ENCODE measurements at places on chromosomes 4 and X.

DNA sequence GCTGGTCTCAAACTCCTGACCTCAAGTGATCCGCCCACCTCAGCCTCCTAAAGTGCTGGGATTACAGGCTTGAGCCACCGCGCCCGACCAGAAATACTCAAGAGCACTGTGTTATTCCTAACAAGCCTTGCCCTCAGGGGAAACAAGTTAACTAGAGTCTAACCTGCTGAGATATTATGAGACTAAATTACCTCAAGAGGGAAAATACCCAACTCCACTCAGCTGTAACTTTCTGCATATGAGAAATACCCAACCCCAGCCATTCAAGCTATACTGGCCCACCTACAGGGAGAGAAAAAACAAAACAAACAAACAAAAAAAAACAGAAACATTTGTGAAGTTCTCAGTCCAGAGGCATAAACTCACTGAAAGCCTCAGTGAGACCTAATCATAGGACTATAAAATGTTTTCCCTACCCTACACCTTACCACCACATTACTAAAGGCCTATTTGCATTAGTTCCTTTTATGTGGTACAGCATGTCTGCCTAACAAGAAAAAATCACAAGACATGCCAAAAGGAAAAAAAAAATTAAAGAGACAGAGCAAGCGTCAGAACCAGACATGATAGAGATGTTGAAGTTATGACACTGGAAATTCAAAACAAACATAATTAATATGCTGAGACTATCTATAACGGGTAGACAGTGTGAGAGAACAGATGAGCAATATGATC is 876.0 kb downstream of the FSTL5 start:
- DNase-seq = no peak

- no peak for DNase-seq
Observed at GRCh38 chr4:128768373-128768996, 41.0 kb upstream of the JADE1 start.

DNA sequence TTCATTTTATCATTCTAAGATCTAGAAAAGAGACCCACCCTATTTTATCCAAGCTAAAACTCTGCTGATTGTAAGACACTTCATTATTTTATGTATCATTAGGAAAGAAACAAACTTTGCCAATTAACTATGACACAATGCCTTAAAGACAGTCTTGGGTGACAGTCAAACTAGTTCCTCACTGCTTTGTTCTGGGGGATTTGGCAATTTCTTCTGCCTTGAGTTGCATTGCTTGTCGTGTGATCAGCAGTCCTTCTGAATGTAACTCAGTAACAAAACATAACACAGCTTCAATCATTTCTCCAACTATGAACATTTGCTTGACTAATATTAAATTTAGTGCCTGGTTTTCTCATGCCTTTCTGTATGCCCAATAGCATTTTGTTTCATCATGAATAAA is 577.9 kb upstream of the DIPK2B start:
- no peak for DNase-seq

GRCh38 chr4:1154523-1155182 is 17.7 kb downstream of the SPON2 start:
- DNase-seq = no peak

DNA sequence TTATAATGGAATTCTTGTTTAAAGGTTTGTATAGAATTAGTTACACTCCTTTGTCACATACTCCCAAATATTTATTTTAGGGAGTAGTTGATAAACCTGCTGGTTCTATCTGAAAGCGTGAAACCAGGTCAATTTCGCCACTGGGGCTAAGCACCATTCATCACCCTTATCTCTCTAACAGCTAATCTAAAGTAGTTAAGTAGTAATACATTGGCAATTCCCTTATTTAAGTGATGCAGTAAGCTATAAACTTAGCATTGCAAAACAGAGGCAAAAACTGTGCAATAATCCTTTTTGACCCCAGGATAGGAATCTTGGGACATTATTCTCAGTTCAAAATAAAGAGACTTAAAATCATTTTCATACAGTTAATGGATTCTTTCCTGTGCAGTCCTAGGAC is 33.7 kb upstream of the PTPN13 start:
- no peak for DNase-seq

DNA sequence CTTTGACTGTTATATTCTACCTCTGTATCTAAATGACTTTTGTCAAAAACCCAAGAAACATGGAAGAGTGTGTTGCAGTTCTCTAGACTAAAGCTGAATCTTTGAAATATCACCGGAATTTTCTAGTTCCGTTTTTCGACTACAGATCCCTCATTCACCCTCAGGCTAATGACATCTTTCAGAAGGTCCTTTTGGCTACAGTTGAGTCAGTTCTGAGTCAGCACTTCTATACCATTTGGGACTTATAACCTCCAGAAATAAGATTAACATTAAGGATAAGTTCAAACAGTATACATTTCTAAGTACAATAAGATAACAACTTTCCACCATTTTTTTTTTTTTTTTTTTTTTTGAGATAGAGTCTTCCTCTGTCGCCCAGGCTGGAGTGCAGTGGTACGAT is 331.0 kb upstream of the CPXCR1 start:
- DNase-seq = no peak

- DNase-seq = no peak
Observed at GRCh38 chr4:184489771-184490170, 15.4 kb upstream of the IRF2 start.

GRCh38 chr4:150211799-150212445 is 133.7 kb downstream of the DCLK2 start:
- DNase-seq = no peak

- no peak for DNase-seq
Observed at GRCh38 chrX:106987488-106987887, 12.5 kb downstream of the MORC4 start.

DNA sequence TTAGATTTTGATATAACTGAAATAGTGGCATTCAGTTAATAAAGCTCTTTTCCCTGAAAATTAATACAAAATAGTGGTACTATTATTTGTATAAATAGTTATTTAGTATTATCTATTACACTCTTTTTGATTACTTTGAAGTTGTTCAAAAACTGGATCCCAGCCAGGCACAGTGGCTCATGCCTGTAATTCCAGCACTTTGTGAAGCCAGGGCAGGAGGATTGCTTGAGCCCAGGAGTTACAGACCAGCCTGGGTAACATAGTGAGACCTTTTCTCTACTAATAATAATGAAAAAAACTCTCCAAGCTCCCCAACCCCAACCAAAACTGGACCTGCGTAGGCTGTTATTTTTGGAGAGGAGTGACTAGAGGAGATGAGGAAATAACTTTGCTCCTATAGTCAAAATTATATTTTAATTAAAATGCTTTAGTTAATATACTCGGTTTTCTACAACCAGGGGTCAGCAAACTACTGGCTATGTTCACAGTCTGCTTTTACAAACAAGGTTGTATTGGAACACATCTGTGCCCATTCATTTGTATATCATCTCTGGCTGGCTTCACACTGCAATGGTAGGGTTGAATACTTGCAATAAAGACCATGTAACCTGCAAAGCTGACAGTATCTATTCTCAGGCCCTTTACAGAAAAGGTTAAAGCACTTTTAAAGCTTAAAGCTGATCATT is 27.6 kb downstream of the GUCY1A1 start:
- DNase-seq = no peak

- no peak for DNase-seq
Observed at GRCh38 chr4:156773648-156774357, 197.8 kb downstream of the PDGFC start.

DNA sequence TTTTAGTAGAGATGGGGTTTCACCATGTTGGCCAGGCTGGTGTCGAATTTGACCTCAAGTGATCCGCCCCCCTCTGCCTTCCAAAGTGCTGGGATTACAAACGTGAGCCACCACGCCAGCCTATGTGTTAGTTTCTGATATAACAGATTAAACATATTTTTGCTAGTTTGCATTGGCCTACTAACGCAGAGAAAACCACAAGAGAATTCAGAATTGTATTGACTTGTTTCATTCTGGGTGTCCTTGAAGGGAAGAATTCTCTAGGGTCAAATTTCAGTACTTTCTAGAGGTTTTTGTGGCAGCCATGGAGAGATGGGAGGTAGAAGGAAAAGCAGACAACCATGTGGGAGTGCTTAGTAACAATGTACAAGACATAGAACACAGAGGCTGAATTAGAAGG is 46.1 kb upstream of the BMPR1B start:
- DNase-seq = no peak

- no peak for DNase-seq
Observed at GRCh38 chrX:115892056-115892708, 278.4 kb upstream of the AGTR2 start.

DNA sequence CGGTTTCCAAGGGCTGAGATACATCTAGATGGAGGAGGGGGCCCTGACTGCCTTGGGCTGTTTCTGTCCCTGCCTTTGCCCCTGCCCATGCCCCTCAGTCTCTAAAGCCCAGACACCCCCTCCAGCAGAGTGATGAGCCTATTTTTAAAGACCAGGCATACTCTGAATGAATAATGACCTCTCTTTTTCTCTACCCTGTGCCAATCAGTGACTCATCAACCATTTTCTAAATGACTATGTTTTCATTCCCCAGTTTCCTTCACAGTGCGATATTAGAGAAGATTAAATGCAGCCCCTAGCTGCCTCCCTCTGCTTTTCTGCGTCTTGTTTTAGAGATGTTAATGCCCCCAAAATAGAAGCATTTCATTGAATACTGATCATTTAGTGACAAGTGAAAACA is 15.5 kb upstream of the NHS start:
- no peak for DNase-seq

- DNase-seq = no peak
Observed at GRCh38 chr4:102139932-102140331, 205.3 kb downstream of the SLC39A8 start.

DNA sequence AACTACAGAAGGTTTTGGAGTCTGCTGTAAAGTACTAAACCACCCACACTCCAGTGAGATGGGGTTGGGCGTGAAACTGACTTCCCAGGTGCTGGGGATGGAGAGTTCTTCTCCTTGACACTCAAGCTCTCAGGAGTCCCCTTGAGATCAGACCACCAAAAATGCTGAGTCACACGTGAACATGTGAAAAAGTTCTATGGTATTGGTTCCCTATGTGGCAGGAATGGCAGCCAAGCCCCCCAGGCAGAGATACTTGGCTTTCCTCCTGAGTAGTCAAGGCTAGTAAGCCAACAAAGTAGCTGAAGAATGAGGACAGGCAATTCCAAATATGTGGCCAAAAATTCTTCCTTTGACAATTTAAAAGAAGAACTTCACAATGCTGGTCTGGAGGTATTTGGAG is 222.0 kb upstream of the ADAMTS3 start:
- DNase-seq = no peak

- DNase-seq = no peak
Observed at GRCh38 chr4:27152703-27153102, 292.1 kb downstream of the STIM2 start.

GRCh38 chrX:119398587-119398973 is 556 bp upstream of the SLC25A43 start:
- DNase-seq = no peak

DNA sequence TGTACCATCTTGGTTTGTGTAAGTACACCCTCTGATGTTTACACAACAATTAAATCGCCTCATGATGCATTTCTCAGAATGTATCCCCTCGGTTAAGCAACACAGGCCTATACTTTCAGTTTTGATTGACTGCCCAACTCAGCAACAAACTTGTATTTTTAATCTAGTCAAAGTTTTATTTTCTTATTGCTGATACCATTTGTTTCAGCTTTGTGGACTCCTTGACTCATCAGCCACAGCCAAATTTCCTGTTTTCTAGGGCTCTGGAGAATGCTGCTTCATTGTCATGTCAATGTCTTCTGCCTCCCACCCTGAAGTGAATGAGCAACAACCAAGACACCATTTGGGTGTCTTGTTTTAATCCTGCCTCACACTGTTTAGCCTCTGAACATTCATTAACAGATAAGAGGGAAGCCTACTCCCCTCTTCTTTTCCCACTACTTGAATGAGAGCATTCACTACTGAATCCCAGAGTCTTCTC is 14.0 kb downstream of the BBS12 start:
- no peak for DNase-seq

DNA sequence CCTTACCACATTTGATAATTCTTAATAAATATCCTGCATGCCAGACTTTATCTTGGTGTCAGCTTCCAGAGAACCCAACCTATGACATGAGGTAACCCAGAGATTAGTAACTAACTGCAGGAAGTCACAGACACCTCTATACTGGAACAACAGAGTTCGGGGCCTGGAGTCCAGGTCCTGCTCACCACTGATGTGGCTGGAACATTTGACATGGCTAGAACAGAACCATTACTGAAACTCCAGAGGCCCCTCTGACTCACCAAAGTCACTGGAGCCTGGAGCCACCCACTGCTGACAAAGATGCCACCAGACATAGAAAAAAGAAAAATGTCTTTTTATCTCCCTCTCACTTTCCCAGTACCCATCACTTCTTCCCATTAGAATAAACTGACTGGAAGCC is 403.7 kb downstream of the MID1IP1 start:
- DNase-seq = no peak

- DNase-seq = no peak
Observed at GRCh38 chr4:3792813-3793212, 26.6 kb downstream of the ADRA2C start.

GRCh38 chr4:17250591-17250990 is 261.3 kb downstream of the QDPR start:
- no peak for DNase-seq

GRCh38 chr4:57679969-57680368 is 569.8 kb upstream of the IGFBP7 start:
- no peak for DNase-seq

DNA sequence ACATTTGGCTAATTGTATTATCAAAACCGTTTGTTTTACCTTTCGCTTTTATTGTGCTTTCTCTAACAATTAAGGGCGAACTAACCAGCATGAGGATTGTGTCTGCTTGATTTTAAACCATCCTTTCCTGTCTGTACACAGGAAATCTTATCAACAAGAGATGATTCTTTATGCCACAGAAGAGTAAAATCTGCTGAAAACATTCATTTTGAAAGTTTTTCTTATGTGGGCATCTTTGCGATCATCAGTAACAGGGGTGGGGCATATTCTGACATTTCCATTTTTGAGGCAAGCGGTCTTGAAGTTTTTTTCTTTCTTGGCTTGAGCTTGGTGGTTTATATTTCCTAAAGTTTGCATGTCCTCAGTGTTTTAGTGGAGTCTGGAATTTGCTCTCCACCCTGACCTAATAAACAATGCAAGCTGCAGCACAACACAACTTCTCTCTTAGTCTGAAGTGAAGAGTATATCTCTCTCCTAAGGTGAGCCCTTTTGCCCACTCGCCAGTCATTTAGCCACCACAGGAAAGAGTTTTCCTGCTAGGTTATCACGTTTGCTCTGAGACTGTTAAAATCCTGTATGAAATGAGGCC is 26.6 kb downstream of the NFKB1 start:
- DNase-seq = no peak

DNA sequence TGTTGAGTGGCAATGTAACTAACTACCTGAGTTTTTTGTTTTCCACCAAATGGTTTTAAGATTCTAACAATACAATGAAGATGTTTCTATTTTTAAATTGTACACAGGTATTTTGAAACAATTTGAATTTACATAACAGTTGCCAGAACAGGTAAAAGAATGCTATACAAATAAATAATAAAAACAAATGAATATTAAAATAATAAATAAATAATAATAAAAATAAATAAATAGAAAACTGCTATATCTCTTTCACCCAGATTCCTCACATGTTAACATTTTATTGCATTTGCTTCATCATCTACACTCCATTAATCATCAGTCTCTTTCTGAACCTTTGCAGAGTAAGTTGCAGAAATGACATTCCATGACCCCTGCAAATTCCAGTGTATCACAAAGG is 32.3 kb upstream of the DSPP start:
- no peak for DNase-seq

All from stimulated activated CD4-positive, alpha-beta T cell treated with anti-CD3 and anti-CD28 coated beads, Interleukin-1b, Interleukin-23, amount 100 ng/mL, for 1 hour (primary cell).